CD4-positive, alpha-beta memory T cell (primary cell): ENCODE measurements at places on chromosomes 1 and 21.

GRCh38 chr1:169868978-169869377 lies 24.7 kb downstream of the SCYL3 start:
- no peak for DNase-seq

DNA sequence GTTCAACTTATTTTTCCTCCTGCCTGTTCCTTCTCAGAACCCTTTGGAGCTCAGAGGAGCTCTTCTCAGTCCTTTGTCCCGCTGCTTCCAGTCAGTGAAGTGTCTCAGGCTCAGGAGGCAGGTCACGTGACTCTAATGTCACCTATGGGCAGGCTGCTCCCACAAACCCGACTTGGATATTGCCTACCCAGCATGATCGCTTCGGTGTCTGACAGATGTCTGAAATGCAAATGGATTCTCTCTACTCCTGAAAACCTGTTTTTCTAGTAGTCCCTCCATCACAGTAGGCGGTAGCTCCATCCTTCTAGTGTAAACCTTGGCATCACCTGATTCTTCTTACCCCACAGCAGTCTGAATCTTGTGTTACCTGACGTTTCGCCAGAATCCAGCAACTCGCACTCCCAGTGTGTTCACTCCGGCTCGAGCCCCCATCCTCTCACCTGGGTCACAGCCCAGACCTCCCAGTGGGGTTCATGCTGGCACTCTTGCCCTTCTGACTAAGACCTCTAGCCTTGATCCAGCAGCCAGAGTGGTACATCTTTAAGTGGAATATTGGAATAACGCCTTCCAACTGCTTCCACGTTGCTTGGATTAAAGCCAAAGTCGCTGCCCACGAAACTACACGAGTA lies 5.4 kb downstream of the PADI6 start:
- no peak for DNase-seq

DNA sequence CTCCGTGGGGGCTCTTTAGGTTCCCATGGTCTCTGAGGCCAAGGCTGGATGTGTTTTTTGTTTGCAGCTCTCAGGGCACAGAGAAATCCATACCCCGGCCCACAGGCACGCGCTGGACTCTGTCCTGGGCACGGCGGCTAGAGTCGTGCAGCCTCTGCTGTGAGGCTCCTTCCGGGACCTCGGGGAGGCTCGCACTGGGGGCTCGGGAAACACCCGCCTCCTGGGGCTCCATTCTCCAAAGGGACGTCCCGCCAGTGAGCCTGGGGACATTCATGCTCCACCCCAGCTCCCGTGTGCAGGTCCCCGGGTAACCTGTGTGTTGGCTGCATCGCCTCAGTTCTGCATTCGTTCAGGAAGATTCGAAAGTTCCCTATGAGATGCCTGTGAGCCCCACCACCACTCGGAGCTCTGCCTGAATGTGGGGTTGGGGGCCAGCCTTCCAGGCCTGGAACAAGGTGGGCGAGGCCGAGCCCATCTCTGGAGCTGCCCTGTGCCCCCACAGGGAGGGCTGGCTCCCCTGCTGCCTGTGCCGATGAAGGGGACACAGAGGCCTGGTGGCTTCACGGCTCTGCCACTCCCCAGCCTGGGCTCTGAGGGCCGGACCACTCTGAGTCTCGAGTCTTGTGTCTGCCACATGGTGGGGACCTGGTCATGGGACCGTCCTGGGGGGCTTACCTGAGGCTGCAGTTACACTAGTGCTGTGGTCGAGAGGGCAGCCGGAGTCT lies 182.0 kb upstream of the ARHGEF16 start:
- DNase-seq = no peak

GRCh38 chr1:108610073-108610472 lies 50.2 kb downstream of the EEIG2 start:
- no peak for DNase-seq

DNA sequence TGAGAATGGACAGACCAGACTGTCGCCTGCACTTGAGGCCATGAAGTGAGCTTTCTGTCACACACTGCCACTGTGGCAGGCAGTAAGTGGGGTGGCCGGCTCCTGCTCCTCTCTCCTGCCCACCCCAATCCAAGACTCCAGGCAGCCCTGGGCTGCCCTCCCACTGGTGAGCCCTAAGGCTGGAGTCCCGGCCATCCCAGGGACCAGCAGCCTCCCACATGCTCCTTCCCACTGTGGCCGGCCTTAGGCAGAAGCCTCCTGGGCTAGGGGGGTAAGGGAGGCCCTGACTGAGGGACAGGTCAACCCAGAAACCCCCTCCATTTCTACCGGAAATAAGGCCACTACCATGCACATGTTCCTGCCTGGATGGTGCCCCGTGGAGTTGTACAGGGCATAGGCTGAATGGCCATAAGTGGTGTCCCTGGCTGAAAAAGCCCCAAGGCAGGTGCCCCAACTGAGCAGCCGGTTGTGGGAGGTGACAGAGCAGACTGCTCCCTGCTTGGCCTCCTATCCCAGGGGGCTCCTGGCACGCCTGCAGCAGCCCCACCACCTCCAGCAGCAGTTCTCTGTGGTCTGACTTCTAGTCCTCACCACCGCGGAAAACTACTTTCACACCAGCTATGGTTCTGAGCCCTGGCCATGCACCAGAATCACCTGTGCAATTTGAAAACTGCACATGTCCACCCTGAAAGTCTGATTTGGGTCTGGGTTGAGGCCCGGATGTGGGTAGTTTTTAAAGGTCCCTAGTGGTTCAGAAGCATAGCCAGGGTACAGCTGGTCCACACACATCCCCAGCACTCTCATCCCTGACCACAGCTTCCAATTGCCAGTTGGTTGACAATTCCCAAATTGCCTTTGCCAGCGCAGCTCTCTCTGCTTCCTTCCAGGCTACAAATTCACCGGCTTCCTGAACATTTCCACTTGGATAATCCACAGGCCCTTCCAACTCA lies 1.6 kb upstream of the ARTN start:
- no peak for DNase-seq

DNA sequence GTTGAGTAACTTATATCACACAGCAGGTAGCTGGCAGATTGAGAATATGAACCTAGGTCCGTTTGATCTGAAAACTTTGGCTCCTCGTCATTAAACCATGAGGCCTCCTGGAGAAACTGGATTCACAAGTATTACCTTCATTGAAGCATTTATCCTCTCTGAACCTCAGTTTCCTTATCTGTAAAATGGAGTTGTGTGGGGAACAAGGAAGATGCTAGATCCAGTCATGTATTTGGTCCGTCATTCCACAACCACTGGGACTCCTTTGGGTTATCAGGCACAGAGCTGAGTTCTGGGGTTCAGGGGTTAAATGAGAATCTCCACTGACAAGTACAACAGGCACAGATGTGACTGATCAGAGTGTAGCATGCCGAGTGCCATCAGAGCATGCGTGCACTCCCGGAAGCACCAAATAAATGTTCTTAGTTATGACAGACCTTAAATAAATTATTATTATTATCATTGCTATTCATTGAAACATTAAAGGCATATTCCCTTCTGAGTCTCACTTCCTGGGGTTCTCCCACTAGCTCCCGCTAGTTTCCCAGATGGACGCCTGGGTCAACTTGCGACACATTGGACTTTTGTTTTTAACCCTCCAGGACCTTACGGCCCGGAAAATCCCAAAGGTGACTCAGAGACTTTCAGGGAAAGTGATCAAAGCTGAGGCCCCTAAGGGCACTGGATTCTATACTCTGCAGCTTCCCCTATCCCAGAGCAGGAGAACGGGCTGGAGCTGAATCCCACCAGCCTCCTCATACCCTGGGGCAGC lies 130.6 kb downstream of the PLPP3 start:
- no peak for DNase-seq

- DNase-seq = no peak
Measured at GRCh38 chr1:49045371-49045770, 268.7 kb upstream of the BEND5 start.

DNA sequence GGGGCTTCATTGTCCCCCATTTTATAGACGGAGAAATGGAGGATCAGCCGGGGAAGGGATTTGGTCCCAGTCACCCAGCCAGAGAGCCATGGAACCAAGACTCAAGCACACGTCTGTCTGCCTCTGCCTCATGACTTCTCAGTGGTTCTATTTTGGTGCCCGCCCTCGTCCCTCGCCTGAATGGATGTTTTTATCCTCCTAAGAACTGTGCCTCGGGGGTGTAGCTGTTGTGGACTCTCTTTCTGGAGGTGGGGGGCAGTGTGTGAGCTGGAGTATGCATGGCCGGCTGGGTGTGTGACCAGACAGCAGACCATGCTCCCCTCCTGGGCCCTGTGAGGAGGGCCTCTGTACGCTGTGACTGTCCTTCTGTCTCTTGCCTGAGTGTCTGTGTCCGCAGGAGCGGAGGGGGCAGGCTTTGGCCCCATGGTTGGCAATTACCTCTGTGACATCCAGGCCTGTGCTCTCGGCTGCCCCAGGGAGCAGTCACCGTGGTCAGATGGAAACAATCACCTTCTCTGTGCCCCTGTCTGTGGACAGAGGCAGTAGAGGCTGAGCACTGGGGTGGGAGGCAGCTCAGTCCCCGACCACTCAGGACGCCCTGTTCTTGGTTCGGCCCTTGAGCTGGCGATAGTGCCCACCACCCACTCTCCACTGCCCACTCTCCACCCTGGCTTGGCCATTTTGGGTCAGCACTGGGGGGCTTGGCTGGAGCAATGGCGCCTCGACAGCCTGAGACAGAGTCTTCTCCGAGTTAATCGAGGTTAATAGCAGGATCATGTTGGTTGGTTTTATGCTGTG lies 20.4 kb downstream of the WNT4 start:
- no peak for DNase-seq

DNA sequence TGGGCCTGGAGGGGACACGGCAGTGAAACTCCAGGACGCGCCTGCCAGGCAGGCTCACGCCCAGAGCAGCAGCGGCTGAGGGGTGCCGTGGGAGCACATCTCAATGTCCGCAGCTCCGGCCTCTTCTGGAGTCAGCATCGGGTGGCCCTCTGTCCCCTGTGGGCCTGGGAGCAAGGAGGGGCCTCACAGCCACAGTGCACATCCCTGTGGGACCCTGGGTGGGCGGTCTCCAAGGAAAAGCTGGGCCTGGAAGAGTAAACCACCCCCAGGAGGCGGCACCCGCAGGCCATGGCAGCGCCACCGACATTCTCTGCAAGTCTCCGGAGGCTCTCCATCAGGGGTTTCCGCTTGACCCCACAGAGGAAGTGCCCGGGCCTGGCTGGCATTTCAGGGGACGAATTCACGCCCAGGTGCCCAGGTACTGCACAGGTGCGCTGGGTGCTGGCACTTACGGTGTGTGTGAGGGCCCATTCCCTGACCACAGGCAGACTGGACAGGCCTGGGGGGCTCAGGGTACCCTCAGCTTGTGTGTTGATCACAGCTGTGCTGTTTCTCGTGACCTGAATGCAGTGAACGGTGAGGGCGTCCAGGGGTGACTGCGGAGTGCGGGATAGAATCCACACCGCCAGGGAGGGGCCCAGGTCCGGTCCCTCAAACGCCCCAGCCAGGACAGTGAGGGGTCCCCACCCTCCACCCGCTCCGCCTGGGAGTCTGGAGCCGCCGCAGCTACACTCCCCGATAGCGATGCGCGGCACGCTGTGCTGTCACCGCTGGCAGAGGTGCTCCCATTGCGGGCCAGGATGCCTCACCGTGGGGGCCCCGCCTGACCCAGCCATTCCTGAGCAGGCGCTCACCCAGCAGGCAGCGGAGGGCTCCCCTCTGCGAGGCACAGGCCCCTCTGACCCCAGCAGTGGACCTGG lies 16.6 kb upstream of the RNF223 start:
- DNase-seq = no peak

DNA sequence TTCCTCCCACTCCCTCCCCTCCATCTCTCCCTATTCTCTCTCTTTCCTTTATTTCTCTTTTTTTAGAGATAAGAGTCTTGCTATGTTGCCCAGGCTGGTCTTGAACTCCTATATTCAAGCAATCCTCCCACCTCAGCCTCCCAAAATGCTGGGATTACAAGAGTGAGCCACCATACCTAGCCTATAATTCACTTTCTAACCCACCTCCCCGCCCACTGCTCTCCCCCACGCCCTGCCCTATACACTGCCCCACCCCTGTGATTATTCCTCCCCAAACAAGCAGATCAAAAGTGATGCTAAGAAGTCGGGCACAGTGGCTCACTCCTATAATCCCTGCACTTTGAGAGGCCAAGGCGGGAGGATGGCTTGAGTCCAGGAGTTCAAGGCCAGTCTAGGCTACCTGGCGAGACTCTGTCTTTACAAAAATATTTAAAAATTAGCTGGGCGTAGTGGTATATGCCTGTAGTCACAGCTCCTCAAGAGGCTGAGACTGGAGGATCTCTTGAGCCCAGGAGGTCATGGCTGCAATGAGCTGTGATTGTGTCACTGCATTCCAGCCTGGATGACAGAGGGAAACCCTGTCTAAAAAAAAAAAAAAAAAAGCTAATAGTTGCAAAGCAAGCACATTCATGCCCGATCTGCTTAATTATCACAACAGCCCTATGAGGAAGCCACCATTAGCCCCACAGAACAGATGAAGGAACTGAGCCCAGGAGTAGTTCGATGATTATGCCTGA lies 12.8 kb upstream of the E2F2 start:
- no peak for DNase-seq

GRCh38 chr1:20380616-20381035 lies 90.0 kb downstream of the VWA5B1 start:
- no peak for DNase-seq

GRCh38 chr1:22651941-22652856 lies 837 bp upstream of the C1QB start:
- no peak for DNase-seq

DNA sequence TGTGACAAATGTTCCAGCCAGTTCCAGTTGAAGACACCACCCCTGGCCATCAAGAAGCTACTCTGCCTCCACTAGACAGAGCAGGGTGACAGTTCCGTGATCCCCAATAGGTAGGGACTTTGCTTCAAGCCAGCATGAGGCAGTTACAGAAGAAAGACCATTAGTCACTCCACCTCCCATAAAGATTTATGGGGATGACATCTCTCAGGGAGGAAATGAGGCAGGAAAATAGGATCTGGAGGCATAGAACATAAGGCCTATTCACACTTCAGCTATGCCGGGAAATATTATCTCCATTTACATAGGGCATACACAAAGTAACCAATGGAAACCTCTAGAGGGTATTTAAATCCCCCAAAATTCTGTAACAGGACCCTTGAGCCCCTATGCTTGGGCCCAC lies 3.5 kb upstream of the GBP7 start:
- DNase-seq = no peak

DNA sequence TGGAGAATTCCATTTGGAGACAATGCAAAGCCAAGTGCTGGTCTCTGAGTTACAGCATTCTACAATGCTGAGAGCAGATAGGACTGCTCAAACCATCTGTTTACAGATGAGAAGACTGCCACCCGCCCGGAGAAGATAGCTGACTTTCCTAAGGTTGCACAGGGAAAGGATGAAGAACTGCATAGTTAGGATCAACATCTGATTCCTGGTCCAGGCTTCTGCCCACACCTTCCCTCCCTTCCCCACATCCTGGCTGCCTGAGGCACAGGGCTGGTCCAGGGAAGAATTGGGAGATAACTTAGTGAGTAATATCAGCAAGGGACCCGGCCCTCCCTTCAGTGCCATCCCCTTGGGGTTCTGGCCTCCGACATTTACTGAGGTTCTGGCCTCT lies 2.0 kb downstream of the SERINC2 start:
- no peak for DNase-seq

GRCh38 chr1:116426401-116426800 lies 53.4 kb downstream of the ATP1A1 start:
- DNase-seq = no peak

- DNase-seq = no peak
Measured at GRCh38 chr1:235588916-235589515, 60.6 kb downstream of the GNG4 start.
